ENCODE measurements at places on chromosomes 6 and 20.

GRCh38 chr6:26109772-26110171 is 22.5 kb downstream of the HFE start:
- DNase-seq, result no peak

DNA sequence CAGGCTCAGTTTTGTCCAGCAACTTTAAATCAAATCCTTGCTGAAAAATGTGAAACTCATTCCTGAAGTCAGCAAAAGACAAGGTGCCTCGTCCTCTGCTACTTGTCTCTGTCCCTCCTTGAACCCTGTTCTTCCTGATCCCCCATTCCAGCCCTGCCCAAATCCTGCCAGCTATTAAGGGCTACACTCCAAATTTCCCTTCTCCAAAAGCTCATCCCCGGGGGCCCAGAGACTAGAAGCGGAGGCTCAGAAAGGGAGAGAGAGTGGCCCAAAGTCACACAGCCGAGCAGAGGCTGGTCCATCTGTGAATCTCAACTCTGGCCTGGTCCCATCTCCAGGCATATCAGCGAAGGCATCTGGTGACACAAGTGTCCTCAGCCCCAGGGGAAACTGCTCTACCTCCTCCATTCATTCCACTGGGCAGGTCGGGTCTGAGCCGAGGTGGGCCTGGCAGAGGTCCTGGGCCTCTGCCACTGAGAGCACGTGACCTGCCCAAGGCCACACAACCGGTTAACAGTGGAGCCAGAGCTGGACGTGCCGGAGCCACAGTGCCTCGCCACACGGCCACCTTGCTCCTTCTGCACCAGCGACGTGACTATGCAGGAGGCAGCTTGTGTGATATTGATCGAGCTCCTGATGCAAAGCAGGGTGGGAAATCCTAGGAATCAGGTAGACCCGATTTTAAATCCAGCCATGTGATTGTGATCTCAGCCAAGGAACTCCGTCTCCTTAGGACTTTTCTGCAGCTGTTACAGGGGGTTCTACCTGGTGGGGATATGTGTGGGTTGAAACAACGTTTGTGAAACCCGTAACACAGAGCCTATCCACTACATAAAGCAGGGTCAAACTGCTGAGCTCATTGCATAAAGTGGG is 28.6 kb downstream of the NOL4L start:
- no peak for DNase-seq

DNA sequence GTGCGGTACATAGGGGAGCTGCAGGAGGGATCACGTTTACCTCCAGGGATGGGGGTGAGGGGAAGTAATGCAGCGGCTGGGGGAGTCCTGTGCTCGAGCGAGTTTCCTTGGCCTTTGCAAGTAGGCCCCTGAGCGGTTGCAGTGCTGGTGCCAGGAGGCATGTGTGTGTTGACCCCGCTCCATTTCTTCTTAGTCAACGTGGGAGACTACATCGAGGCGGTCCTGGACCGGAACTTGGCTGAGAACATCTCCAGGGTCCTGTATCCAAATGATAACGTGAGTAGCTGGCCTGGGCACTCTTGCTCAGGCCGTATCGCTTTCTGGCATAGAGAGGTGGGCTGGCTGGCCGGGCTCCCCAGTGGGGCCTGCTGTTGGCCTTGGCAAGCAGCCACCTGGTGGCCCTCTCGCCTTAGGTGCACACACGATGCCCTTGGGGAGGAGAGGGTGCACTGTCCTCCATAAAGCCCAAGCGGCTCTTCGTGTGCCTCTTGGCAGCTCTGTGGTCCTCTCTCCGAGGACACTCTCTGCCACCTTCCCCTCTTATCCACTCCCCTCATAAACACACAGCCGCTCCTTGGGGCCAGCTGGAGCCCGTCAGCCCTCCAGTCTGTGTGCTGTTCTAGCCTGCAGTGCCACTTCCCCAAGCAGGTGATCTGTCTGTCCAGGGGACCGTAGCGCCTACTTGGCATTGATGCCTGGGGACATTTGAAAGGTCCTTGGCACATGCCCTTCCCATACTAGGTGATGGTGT is 29.3 kb downstream of the PYGB start:
- DNase-seq, result peak; percentile 8

GRCh38 chr20:23046431-23046830 is 3.0 kb downstream of the THBD start:
- no peak for DNase-seq

DNA sequence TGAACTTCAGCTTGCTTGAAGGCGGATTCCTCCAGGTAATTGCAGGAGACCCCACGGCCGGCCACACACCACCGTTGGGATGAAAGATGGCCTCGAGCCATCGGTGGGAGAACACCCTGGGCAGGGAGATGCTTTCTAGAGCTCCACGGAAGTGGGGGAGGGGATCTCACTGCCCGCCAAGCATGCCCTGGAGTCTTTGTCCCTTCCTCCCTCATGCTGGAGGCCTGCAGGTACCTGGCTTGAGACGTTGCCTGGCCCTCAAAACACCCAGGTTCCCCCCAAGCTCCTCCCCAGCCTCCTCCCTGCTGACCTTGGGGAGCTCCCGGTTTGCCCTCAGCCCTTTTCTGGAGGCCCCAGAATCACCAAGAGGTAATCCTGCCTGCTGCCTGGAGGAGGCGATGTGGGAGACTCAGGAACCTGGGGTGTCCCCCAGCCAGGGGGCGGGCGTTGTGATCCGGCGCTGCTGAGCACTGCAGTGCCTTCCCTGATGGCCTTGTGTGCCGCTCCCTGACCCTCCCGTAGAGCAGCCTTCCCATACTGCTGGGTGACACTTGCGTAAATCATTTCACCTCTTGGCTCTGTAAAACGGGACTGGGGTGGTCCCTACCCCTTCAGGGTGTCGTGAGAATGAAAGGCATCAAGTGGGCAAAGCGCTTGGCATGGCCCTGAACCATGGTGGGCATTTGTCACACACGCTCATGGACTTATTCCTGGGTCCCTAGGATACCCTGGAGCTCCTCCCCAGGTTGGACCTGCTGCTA is 91.4 kb downstream of the CEBPB start:
- DNase-seq, result no peak

- DNase-seq, result no peak
Measured at GRCh38 chr20:53055367-53056067, 83.4 kb downstream of the TSHZ2 start.

DNA sequence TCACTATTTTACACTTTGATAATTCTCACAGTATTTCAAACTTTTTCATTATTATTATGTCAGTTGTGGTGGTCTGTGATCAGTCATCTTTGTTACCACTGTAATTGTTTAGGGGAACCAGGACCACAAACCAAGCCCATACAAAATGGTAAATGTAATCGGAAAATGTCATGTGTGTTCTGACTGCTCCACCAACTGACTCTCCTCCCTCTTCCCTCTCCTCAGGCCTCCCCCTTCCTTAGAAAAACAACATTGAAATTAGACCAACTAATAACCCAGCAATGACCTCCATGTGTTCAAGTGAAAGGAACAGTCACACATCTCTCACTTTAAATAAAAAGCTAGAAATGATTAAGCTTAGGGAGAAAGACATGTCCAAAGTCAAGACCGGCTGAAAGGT is 63.8 kb downstream of the GMDS start:
- DNase-seq, result no peak

GRCh38 chr6:138241381-138241780 is 23.1 kb upstream of the PBOV1 start:
- DNase-seq, result no peak

DNA sequence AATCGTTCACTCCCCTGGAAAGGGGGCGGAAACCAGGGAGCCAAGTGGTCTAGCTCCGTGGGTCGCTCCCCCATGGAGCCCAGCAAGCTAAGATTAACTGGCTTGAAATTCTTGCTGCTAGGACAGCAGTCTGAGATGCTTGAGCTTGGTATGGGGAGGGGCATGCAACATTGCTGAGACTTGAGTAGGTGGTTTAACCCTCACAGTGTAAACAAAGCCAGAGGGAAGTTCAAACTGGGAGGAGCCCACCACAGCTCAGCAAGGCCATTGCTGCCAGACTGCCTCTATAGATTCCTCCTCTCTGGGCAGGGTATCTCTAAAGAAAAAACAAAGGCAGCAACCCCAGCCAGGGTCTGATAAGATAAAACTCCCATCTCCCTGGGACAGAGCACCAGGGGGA is 43.2 kb downstream of the COL21A1 start:
- DNase-seq, result no peak

GRCh38 chr20:43603124-43603523 is 12.4 kb downstream of the IFT52 start:
- DNase-seq, result no peak

DNA sequence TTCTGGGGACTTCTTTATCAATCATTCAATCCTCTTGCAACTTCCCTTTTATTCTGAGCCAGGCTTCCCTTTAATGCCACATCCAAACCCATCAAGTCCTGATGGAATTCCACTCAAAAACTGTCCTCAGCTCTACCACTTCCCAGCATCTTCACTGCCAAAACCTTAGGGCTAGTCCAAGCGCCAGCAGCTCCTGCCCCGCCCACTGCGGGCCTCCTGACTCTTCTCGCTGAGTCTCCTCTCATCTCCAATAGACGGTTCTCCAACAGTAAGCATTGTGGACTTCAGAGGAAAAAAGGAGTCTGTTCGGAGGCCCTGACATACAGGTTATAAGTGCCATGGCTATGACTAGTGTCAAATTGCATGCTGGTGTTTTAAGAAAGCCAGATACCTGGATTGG is 38.7 kb upstream of the CNKSR3 start:
- no peak for DNase-seq

DNA sequence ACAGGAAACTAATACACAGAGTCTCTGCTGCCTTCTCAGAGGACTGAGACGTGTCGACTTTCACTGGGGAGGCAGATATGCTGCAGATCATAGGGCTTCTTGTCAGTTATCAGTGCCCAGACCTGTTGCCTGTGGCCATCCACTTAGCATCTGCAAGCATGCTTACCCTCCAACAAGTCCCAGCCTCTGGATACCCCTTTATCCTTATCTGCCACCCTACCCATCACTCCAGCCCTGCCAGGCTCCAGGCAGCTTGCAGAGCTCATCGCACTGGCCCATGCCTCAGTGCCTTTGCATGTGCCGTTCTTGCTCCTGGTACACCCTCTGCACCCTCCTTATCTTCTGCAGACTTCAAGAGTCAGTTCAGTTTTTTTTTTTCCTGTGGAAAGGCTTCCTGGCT is 119.2 kb downstream of the TOX2 start:
- no peak for DNase-seq

GRCh38 chr6:38174315-38174714 is 354.8 kb downstream of the ZFAND3 start:
- no peak for DNase-seq

GRCh38 chr20:10249048-10249770 is 30.6 kb downstream of the SNAP25 start:
- no peak for DNase-seq

- DNase-seq, result no peak
Measured at GRCh38 chr6:169859401-169859977, 108.1 kb downstream of the ERMARD start.

DNA sequence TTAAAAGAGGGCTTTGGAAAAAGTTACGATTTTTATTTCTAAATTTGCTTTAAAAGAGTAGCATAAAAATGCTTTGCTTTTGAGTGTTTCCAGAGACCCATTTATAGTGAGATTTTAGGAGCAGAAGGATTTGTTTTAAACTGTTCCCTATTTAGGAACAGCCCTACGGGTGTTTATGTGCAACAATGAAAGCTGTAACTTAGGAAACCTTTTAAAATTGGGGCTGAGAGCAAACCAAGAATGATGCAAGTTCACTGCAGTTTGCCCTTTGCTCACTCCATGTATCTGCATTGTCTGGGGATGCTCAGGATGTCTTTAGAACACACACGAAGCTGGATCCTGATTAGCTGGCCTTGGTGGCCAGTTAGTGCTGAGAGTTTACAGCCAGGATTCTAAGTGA is 40.9 kb downstream of the GHRH start:
- no peak for DNase-seq

DNA sequence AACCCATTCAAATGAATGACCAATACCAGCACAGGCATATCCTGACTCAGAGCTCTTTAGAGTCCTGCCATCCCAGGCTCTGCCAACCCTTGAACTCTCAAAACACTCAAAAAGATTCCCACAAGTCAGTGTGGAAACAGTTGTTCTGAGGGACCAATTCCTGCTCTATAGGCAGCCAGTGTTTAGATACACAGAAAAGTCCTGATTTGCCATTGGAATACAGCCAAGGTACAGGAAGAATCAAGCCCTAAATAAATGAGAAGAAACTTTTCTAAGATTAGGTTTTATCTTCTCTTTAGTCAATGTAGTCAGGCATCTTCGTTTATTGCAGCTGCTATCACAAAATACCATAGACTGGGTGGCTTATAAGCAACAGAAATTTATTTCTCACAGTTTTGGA is 626.8 kb upstream of the ARID1B start:
- no peak for DNase-seq

DNA sequence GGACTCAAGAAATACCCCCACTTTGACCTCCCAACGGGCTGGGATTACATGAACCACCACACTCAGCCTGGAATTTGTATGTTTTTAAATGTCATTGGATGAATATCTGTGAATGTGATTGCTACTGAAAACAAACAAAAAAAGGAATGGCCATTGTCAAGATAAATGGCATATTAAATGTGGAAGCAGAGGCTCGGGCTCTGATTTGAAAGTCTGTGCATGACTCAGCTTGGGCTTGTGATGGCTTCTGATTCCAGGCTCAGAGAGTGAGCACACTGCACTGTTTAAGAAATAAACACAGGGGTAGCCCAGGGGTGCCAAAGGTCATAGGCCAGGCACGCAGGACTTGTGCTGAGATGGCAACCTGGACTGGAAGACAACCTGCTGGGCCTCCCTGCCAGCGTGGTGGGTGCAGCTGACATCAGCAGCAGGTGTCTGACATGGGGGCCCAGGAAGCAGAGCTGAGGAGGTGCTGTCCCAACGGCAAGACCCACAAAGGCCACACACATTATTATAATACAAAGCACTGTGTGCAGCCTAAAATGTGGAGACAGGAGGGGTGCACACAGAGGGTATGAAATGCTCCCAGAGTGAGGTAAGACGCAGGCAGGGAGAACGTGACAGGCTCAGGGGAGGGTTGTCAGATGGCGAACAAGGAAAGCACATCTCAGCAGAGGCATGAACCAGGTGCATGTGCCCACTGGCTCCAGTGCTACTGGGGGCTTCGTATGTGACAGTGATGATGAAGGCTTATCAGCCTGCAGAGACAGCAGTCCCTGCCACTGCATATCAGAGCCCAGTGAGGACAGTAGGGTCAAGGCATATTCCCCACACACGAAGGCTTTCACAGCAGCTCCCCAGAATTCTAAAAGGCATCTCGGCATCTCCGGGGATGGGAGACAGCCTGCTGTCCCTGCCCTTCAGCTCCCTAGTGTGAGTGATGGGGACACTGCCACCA is 169.4 kb downstream of the SYNDIG1 start:
- no peak for DNase-seq

GRCh38 chr20:19552221-19553180 is 205.6 kb upstream of the RIN2 start:
- no peak for DNase-seq

DNA sequence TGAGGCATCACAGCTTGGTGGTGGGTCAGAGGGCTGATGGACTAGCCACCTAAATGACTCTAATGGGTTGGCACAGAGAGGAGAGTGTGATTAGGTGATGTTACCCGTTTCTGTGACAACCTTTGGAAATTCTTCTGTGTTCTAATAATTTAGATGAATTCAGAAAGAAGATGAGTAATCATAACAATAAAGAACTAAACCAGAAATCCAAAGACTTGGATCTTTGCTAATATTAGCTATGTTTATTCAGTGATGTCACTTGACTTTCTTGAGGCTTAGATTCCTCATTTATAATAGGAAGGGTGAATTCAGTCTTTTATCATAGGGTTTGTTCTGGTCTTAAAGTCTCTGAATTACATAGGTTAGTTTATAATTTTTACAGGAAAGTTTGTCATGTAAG is 19.9 kb downstream of the CRYBG1 start:
- DNase-seq, result no peak

GRCh38 chr20:62646851-62647520 is 4.7 kb downstream of the SLCO4A1 start:
- DNase-seq, result no peak
